ENCODE measurements at places on chromosomes 1 and 21. TPM values are rescaled to one million over a fixed set of nuclear protein-coding genes. Genes with fewer than 3 reads are reported as not detected.

RIPPLY3 gene
- 0.78 TPM for total RNA-seq

TMCO1 gene
- total RNA-seq, result 169 TPM

FAM72C gene
- total RNA-seq, result 5.7 TPM

LGALS8 gene
- total RNA-seq, result 31.8 TPM

HAO2 gene
- not detected for total RNA-seq

PRRX1 gene
- not detected for total RNA-seq

UMODL1 gene
- not detected for total RNA-seq

CELA2B gene
- not detected for total RNA-seq

SPRR1B gene
- not detected for total RNA-seq

UBL4B gene
- total RNA-seq, result not detected

LRRIQ3 gene
- 0.53 TPM for total RNA-seq

CLCA1 gene
- not detected for total RNA-seq

SLC9C2 gene
- not detected for total RNA-seq

RIMKLA gene
- total RNA-seq, result 1.1 TPM

TRMT1L gene
- 12.9 TPM for total RNA-seq

PTGER3 gene
- not detected for total RNA-seq

LCE1C gene
- not detected for total RNA-seq

ZNF683 gene
- total RNA-seq, result not detected

AMPD2 gene
- 23.5 TPM for total RNA-seq

IL19 gene
- total RNA-seq, result 0.13 TPM

SERPINC1 gene
- total RNA-seq, result not detected
